Thoracic aorta (tissue), 2 donors: ENCODE measurements at places on chromosomes 1 and 21. TPM values are rescaled to one million over a fixed set of nuclear protein-coding genes. Genes with fewer than 3 reads are reported as not detected.

DNA sequence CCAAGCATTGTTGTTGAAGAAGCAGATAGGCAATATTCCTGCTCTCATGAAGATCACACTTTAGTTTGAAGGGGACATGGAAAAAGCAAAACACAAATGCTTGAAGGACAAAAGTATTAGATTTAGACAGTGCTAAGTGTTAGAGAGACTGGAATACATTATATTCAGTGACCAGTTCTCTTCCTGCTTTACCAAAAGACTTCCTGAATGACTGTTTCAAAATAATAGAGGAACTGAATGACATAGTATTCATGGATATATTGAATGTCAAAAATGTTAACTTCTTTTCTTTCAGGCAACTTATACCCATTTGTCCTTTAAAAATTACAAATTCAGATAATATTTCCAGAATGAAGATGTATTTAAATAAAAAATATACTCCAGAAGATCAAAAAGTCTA lies 178.0 kb upstream of the IVNS1ABP start:
- DNase-seq = no peak

- DNase-seq = peak; percentile 25
These were observed 34.7 kb downstream of the LRP8 start for GRCh38 chr1:53293123-53293522.

- DNase-seq = no peak
These were observed 54.8 kb downstream of the SIPA1L2 start for GRCh38 chr1:232574889-232575762.

- DNase-seq = no peak
These were observed 355.6 kb downstream of the PRDM2 start for GRCh38 chr1:14055442-14056223.

- no peak for DNase-seq
These were observed 20.1 kb upstream of the DONSON start for GRCh38 chr21:33608559-33608958.

- no peak for DNase-seq
These were observed 59.9 kb downstream of the JAK1 start for GRCh38 chr1:64906447-64906846.

CFHR1 gene
- total RNA-seq = not detected

WNT9A gene
- 1.2 TPM for total RNA-seq

PLPP3 gene
- 164 TPM for total RNA-seq

IRF6 gene
- total RNA-seq = 4.1 TPM

TDRD5 gene
- 0.14 TPM for total RNA-seq
